ENCODE measurements at places on chromosomes 6 and 20.

DNA sequence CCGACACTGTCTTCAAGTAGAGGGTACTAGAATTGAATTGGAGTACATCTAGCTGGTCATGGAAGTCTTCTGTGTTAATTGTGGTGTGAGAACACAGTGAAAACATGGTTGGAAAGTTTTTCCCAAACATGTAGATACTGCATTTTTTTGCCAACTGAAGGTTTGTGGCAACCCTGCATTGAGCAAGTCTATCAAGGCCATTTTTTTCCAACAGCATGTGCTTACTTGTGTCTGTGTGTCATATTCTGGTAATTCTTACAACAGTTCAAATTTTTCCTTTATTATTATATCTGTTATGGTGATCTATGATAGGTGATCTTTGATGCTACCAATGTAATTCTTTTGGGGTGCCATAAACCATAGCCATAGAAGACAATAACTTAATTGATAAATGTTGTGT is 147.0 kb downstream of the MYB start:
- DNase-seq, result no peak
- no peak overlapping the region for H3K4me3 ChIP-seq
- peaks cover 2% of the 10 kb centered on the region for H3K4me1 ChIP-seq
- H3K27me3 ChIP-seq, result no peaks in the 10 kb centered on the region
- H3K27ac ChIP-seq, result no peak overlapping the region

DNA sequence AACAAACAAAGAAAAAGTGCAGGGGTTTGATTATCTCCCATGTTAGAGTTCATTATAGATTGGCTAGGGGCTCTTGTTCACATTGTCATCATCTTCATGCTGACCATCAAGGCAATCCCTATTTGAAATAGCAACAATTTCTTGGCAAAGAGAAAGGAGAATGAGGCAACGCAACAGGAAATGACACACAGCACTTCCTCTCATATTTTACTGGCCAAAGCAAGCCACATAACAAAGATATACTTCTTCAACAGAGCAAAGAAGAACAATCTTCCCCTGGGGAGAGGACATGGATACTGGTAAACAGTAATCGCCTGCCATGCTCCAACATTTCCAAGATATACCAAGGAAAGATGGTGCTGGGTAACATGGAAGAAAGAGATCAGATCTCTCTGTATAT is 29.8 kb downstream of the EPM2A start:
- H3K27me3 ChIP-seq, result no peaks in the 10 kb centered on the region
- peaks cover 21% of the 10 kb centered on the region for H3K36me3 ChIP-seq
- H3K27ac ChIP-seq, result no peak overlapping the region
- peaks cover 17% of the 10 kb centered on the region for H3K4me1 ChIP-seq
- DNase-seq, result no peak
- H3K4me3 ChIP-seq, result no peak overlapping the region

GRCh38 chr20:48772183-48772976 is 55.4 kb downstream of the PREX1 start:
- H3K4me3 ChIP-seq, result no peak overlapping the region
- no peaks in the 10 kb centered on the region for H3K27me3 ChIP-seq
- DNase-seq, result no peak
- peaks cover 3% of the 10 kb centered on the region for H3K36me3 ChIP-seq
- peak overlapping the region; percentile 51 for H3K27ac ChIP-seq

- no peaks in the 10 kb centered on the region for H3K27me3 ChIP-seq
- peaks cover 22% of the 10 kb centered on the region for H3K36me3 ChIP-seq
- H3K4me1 ChIP-seq, result peaks cover 48% of the 10 kb centered on the region
- H3K4me3 ChIP-seq, result no peak overlapping the region
- no peak overlapping the region for H3K27ac ChIP-seq
Measured at GRCh38 chr20:51385646-51386530, 156.6 kb downstream of the NFATC2 start.

- no peak overlapping the region for H3K27ac ChIP-seq
- H3K36me3 ChIP-seq, result no peaks in the 10 kb centered on the region
- no peak for DNase-seq
- peaks cover 5% of the 10 kb centered on the region for H3K27me3 ChIP-seq
- H3K4me1 ChIP-seq, result no peaks in the 10 kb centered on the region
Measured at GRCh38 chr6:155041741-155042279, 46.7 kb downstream of the TIAM2 start.

- DNase-seq, result no peak
- H3K4me3 ChIP-seq, result peak overlapping the region; percentile 86
- peak overlapping the region; percentile 97 for H3K27ac ChIP-seq
- peaks cover 13% of the 10 kb centered on the region for H3K36me3 ChIP-seq
- H3K27me3 ChIP-seq, result no peaks in the 10 kb centered on the region
Measured at GRCh38 chr6:142926177-142926493, 18.8 kb downstream of the HIVEP2 start.

Data from activated naive CD4-positive, alpha-beta T cell treated with anti-CD3 and anti-CD28 coated beads for 36 hours (primary cell).